ENCODE measurements at places on chromosomes 3 and 15.

DNA sequence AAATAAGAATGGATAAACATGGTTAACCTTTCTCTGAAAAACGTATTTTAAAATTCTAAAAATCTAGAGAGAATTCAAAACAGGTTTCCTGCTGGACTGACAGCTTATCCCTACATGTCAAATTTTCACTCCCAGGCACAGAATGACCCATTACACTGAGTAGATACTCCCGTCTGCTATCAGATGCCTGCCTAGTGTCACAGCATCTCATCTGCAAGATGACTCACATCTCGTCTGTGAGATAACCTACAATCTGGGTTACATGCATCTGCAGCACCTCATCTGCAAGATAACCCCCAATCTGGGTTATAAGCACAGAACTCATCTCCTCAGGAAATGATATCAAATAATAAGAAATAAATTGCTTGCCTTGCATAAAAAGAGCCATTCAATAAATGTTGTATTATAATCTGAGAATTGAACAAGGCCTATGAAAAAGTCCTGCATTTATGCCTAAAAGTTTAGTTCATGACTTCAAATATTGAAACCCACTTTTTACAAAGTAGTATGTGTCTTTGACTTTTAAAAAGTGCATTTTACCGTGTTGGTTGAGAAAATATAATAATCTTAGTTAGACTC is 188.3 kb upstream of the THBS1 start:
- no peak for DNase-seq

DNA sequence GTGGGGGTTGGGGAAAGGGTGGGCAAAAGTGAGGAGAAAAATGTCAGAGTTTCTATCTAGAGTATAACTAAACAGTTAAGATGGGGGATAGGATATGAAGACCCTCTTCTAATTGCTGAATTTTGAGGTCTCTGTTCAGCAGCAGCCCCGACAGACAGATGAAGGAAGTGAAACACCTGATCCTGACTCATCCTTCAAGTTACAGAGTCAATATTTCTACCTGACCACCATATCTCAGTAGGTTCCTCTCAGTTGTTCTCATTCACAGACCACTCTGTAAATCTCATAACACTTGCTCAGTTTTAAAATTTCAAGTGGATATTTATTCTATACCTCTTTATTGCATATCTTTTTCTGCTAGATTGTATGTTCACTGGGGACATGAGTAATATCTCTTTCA is 69.5 kb downstream of the CCDC54 start:
- DNase-seq: no peak

DNA sequence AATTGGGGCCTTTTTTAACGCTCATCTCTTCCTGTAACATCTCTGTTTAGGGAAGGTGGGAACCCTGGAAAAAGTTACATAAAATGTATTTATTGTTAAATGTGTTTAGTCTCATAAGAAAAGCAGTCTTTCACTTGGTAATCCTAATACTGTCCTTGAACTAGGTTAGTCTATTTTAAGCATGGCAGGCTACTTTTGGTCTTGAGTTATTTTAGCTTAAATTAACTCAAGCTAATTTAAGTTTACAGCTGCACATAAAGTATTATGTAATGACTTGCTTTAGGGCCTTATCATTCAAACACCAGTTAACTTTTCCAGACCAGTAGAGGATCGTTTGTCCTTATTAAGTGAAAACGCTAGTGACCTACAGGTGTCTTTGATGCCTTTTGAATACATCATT is 63.2 kb downstream of the DCUN1D1 start:
- DNase-seq: no peak

- DNase-seq: no peak
Observed at GRCh38 chr3:159629329-159630084, 359.1 kb upstream of the IL12A start.

DNA sequence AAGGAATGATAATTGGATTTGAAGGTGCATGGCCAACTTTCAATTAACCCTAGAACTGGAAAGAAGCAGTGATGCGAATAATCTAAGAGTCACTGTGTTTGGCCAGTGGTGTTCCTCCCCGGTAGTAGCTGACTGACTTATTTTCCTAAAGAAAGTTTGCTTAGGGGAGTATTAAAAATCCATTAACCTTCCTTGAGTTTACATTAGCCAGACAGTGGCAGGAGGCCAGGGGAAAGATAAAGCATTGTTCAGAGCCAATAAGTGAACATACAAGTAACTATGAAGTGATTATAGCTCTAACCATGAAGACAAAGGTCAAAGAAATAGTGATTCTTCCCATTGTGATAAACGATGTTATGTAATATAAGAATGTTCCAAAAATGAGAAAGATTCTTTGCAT is 8.9 kb upstream of the TMEM202 start:
- DNase-seq: no peak

- DNase-seq: no peak
Observed at GRCh38 chr3:33749546-33750210, 31.6 kb upstream of the CLASP2 start.

GRCh38 chr3:70249509-70250160 is 62.8 kb downstream of the MDFIC2 start:
- no peak for DNase-seq

GRCh38 chr3:170809975-170810357 is 60.0 kb downstream of the RPL22L1 start:
- no peak for DNase-seq

DNA sequence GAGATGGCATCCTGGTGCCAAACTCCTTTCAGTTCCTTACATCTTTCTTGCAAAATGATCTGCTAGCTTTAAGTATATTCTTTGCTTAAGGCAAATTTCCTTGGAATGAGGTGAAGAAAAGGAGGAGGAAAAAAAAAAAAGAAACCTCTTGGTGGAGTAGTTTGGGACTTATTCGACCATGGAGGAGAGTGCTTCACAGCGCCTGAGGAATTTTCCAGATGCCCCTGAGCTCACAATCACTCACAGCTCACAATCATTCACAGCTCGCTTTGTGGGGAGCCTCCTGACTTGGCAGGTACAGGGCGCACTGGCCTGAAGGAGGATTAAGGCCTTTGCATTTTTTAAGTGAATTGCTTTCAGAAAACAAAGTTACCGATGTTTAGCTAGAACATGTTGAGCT is 53.9 kb downstream of the BOC start:
- DNase-seq: no peak

DNA sequence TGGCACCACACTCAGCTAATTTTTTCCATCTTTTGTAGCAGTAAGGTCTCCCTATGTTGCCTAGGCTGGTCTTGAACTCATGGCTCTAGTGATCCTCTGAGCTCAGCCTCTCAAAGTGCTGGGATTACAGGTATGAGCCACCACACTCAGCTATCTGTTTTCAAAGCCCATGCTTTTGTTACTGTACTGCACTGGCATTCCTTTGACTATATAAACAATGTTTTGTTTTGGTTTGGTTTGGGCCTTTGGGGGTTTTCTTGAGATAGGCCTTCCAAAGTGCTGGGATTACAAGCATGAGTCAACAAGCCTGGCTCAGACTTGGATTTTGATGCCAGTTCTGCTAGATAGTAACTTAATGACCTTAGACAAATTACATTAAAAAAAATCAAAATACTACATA is 89.7 kb upstream of the GK5 start:
- no peak for DNase-seq

- DNase-seq: peak; percentile 27
Observed at GRCh38 chr15:67542420-67543347, at the start of gene MAP2K5. TSS of gene MAP2K5 (plus strand) at chr15:67542703. CDS start at chr15:67543336, 633 bp downstream.

GRCh38 chr15:66030650-66031049 is 161.4 kb downstream of the RAB11A start:
- no peak for DNase-seq

DNA sequence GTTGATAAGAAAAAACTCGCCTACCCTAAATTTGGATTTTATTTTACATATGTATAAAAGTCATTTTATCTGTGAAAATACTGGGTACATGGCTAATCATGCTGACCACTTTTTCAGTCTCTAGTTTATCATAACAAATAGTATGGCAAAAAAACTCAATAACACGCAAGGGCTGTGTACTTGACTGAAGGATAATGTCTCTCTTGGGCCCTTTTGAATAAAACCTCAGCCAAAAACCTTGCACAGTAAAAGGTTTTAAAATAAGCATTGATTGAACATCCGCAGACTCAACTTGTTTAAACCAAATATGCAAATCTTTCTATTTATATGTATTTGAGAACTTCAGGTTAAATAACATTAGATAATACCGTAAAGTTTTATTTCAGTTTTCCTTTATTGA is 285.3 kb downstream of the CADM2 start:
- DNase-seq: no peak

DNA sequence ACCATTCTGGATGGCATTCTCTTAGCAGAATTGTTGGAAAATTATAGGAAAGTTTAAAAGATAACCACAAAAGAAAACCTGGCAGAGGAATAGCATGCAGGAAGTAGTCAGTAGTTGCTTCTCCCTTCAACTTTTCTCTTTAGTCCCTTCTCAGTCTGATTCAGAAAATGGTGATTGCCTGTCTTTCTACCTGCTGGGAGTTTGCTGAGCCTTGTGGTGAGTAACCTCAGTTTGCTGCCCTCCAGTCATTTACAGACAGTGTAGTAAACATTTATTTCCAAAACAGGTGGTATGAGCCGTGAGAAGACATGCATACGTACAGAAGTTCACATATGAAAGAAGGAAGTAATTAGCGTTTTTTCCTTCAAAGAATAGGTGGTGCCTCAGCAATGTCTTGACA is 224.7 kb upstream of the POU1F1 start:
- no peak for DNase-seq

GRCh38 chr3:134625462-134625861 is 25.4 kb downstream of the KY start:
- DNase-seq: no peak

GRCh38 chr15:75921732-75922703 is 18.3 kb downstream of the FBXO22 start:
- no peak for DNase-seq

DNA sequence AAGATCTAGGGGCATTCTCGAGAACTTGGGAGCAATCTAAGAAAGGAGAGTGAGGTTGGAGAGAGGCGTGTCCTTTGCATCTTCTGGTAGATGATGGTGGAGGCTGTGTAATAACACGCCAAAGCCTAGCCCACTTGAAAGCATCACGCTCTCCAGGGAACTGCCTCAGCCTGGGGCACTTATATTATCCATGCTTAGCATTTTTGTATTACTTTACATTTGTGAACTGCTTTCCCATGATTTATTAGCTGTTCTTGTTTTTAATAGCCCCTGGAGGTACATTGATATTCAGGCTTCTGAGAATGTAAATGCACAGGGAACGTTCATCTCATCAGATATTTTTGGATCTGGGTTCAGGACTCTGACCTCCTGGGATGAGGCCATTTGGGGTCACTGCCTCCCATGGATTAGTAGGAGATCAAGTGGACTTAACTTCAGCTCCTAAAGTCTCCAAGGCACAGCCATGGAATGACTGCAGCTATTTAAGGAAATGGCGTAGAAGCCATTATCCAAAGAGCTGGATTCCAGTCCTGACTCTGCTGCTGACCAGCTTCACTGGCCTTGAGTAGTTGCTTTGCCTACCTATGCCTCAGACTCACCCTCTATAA is 124.9 kb downstream of the LPP start:
- DNase-seq: no peak

DNA sequence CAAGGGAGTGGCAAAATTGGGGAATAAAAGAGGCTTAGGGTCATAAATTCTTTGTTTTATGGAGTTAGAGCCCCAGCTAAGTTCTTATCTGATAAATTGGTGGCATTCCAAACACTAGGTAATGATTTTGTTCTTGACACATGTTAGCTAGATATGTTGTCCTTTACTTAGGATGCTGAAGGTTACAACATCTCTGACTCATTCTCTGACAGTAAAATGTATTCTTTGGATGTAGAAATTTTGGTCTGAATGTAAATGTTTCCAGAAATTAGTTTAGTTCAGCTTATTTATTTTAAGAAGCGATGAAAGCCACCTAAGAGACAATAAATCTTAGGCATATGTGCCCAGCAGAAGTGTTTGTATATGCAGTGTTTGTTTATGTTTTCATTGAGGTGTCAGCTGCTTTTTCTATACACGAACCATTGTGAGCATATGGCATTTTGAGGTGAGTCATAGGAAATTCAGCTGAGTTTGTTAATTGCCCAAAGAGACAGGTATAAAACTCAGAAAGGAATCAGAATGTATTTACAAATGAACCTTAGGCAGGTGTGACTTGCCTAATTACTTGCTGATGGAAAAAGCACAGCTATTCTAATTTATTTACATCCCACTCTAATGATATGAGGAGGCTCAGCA is 247.7 kb downstream of the AGBL1 start:
- no peak for DNase-seq

- no peak for DNase-seq
Observed at GRCh38 chr15:72786242-72786641, 2.7 kb upstream of the ADPGK start.

- no peak for DNase-seq
Observed at GRCh38 chr3:39812537-39812936, 3.1 kb downstream of the MYRIP start.

DNA sequence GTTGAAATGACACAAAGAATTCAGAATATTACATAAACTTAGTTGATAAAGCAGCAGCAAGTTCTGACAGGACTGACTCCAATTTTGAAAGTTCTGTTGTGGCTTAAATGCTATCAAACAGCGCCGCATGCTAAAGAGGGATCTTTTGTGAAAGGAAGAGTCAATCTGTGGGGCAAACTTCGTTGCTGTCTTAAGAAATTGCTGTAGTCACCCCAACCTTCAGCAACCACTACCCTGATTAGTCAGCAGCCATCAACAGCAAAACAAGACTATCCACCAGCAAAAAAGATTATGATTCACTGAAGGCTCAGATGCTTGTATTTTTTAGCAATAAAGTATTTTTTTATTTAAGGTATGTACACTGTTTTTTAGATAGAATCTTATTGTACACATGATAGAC is 14.2 kb downstream of the CRBN start:
- DNase-seq: no peak

DNA sequence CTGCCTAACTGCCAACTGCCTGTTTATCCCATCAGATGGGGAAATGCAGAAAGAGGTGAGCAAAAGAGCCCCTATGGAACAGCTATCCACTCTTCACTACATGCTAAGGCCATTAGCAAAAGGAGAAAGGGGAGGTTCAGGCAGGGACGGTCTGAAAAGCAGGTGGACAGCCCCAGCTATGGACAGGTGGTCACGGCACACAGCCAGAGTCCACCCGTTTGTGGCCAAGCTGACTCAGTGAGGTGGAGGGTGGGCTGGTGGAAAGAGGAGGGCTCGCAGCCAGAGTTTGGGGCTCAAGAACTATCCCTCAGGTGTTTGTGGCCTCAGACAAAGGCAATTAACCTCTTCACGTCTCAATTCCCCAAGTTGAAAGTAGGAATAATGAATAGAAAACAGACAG is 148.9 kb upstream of the UBE2E1 start:
- no peak for DNase-seq

- DNase-seq: no peak
Observed at GRCh38 chr15:42732095-42732827, 4.7 kb downstream of the CDAN1 start.

GRCh38 chr3:106338582-106339214 is 469.9 kb upstream of the CBLB start:
- no peak for DNase-seq

GRCh38 chr15:101043911-101044624 is 124.9 kb downstream of the LRRK1 start:
- no peak for DNase-seq

- DNase-seq: no peak
Observed at GRCh38 chr3:184171562-184171961, 3.1 kb upstream of the AP2M1 start.

- DNase-seq: no peak
Observed at GRCh38 chr3:105328338-105328730, 38.4 kb upstream of the ALCAM start.
